ENCODE measurements at places on chromosomes 16 and 17. TPM values are rescaled to one million over a fixed set of nuclear protein-coding genes. Genes with fewer than 3 reads are reported as not detected.

The PMFBP1 gene
- 1.6 TPM for total RNA-seq

The MLX gene
- 35.7 TPM for total RNA-seq

The MT1G gene
- total RNA-seq = not detected

The NR1D1 gene
- total RNA-seq = 1.9 TPM

The PYY gene
- total RNA-seq = not detected

The INPP5K gene
- total RNA-seq = 49.5 TPM

The EFNB3 gene
- total RNA-seq = 19.7 TPM

The IL34 gene
- total RNA-seq = 2.8 TPM

The MYH1 gene
- total RNA-seq = not detected

The ITGA3 gene
- 46.3 TPM for total RNA-seq

The DBNDD1 gene
- 22.5 TPM for total RNA-seq

All from parietal lobe (tissue), 2 donors.